Peyer's patch (tissue), 4 donors: ENCODE measurements at places on chromosomes 7 and 10. TPM values are rescaled to one million over a fixed set of nuclear protein-coding genes. Genes with fewer than 3 reads are reported as not detected.

The NUTM2E gene
- total RNA-seq, result 2.5 TPM

The NODAL gene
- not detected for total RNA-seq

The NUTM2A gene
- 1.8 TPM for total RNA-seq

The NDUFB2 gene
- total RNA-seq, result 157 TPM

- H3K36me3 ChIP-seq, result no peaks in the 10 kb centered on the region
- no peaks in the 10 kb centered on the region for H3K27me3 ChIP-seq
- H3K27ac ChIP-seq, result no peak overlapping the region
- DNase-seq, result no peak
- H3K4me3 ChIP-seq, result no peak overlapping the region
These were observed 94.4 kb upstream of the HABP2 start for GRCh38 chr10:113458451-113458850.

DNA sequence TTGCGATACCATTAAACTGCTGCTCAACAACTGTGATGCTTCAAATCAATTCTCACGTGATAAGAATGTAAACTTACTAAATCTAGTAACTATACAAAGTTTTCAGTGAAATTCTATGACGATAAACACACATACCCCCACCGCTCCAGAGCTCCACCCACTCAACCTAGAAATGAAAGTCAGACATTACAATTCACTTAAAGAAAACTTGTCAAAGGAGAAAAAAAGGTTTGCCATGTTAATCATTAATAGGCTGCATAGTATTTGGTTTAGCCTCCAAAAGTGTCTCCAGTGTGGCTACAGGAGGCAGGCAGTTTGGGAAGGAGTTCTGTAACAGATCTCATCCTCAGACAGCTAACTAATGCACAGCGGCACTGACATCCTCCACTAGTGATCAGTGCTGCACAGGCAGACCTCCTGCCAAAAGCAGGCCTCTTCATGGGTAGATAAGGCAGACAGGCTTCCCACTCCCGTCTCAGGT is 3.1 kb downstream of the HERPUD2 start:
- no peaks in the 10 kb centered on the region for H3K4me1 ChIP-seq
- DNase-seq, result no peak
- H3K27ac ChIP-seq, result peak overlapping the region; percentile 30

DNA sequence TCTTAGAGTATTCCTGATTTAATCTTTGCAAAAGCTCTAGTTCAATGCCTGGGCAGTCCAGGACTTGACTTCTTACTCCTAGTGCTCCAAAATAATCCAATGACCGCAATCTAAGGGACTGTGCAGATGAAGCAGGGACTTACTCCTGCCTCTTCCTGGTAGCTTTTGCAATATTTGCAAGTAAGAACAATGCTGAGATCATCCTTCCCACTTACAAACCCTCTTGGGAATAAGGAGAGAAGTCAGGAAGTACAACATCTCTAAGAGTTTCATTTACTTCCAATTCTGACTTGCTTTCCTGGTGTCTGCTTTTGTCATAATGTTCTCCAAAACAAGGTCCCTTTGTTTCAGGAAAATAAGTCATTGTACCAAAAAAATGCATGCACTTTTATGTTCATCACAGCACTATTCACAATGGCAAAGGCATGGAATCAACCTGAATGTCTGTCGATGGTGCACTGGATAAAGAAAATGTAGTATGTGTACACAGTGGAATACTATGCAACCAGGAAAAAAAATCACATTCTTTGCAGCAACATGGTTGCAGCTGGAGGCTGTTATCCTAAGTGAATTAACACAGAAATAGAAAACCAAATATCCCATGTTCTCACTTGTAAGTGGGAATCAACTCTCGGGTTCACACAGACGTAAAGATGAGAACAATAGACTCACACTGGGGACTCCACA is 7.1 kb upstream of the KCNMA1 start:
- H3K36me3 ChIP-seq, result no peaks in the 10 kb centered on the region
- H3K27me3 ChIP-seq, result no peaks in the 10 kb centered on the region
- no peak for DNase-seq
- no peaks in the 10 kb centered on the region for H3K4me1 ChIP-seq
- no peak overlapping the region for H3K4me3 ChIP-seq

GRCh38 chr10:122213766-122214165 is 57.3 kb upstream of the BTBD16 start:
- DNase-seq, result no peak
- H3K27me3 ChIP-seq, result no peaks in the 10 kb centered on the region

GRCh38 chr10:76205361-76205760 is 773.9 kb downstream of the LRMDA start:
- no peak overlapping the region for H3K4me3 ChIP-seq
- no peaks in the 10 kb centered on the region for H3K36me3 ChIP-seq
- no peaks in the 10 kb centered on the region for H3K27me3 ChIP-seq

- H3K27me3 ChIP-seq, result no peaks in the 10 kb centered on the region
- H3K4me3 ChIP-seq, result no peak overlapping the region
- H3K36me3 ChIP-seq, result no peaks in the 10 kb centered on the region
- no peaks in the 10 kb centered on the region for H3K4me1 ChIP-seq
- no peak overlapping the region for H3K27ac ChIP-seq
- no peak for DNase-seq
These were observed 128.3 kb downstream of the GATA3 start for GRCh38 chr10:8182806-8183205.

DNA sequence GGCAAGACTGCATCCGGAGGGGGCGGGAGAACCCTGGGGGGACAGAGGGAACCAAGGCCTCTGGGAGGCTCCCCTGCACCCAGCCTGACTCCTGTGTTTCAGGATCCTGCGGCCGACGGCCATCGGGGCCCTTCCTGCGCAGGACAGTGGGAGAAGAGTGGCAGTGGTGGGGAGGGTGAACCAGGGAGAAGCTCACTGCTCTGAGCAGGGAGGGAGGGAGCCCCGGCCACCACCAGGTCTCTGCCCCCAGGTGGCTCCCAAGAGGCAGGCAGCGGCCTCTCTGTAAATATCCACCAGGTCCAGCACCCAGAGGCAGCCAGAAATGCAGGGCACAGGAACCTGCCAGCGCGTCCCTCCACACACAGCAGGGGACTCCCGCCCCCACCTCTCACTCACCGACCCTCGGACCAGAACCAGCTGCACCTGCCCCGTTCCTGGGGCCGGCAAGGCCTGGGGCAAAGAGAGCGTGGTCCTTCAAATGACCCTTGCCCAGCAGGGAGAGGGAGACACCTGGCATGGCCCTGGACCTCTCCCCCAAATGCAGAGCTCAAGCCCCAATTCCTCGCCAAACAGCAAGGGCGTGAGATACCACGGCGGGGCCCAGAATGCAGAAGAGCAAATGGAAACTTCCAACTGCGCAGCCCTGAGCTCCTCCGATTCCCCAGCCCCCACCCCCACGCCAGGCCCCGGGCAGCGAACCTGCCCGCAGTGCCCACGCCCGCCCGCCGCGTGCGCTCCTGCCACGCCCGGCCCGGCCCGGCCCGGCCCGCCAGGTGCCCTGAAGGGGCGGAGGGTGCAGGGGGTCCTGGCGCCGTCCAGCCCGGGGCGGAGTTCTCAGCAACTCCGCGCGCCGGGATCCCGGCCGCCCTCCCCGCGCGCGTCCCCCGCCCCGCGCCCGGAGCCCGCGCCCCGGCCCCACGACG is 805 bp downstream of the RASGEF1A start:
- no peak overlapping the region for H3K4me3 ChIP-seq
- H3K27me3 ChIP-seq, result no peaks in the 10 kb centered on the region
- no peak overlapping the region for H3K27ac ChIP-seq
- DNase-seq, result peak; percentile 20

GRCh38 chr10:82922046-82922445 is 1047.1 kb downstream of the NRG3 start:
- no peaks in the 10 kb centered on the region for H3K4me1 ChIP-seq
- no peak overlapping the region for H3K27ac ChIP-seq
- no peaks in the 10 kb centered on the region for H3K27me3 ChIP-seq
- no peak overlapping the region for H3K4me3 ChIP-seq
- no peaks in the 10 kb centered on the region for H3K36me3 ChIP-seq

- H3K36me3 ChIP-seq, result peaks cover 18% of the 10 kb centered on the region
- DNase-seq, result no peak
- no peak overlapping the region for H3K4me3 ChIP-seq
- no peak overlapping the region for H3K27ac ChIP-seq
These were observed 14.8 kb downstream of the OGDH start for GRCh38 chr7:44621034-44621749.

DNA sequence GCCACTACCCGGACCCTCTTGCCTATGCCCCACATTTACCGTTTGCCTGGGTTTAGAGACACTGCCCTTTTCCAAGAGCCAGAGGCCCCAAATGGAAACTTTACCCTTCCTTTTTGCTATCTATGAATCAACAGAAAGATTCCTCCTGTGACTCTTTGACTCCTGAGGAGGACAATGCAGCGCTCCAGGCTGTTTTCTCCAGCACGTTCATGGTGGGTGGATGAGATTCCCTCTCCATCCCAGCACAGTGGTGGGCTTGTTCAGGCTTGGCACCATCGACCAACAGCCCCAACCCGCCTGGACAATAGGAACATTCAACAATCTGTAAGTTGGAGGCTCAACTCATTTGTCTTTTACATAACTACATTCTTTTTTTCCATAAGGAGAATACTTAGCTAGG is 55.9 kb downstream of the DLD start:
- no peak overlapping the region for H3K27ac ChIP-seq
- DNase-seq, result no peak
- no peaks in the 10 kb centered on the region for H3K27me3 ChIP-seq
- H3K4me1 ChIP-seq, result no peaks in the 10 kb centered on the region

DNA sequence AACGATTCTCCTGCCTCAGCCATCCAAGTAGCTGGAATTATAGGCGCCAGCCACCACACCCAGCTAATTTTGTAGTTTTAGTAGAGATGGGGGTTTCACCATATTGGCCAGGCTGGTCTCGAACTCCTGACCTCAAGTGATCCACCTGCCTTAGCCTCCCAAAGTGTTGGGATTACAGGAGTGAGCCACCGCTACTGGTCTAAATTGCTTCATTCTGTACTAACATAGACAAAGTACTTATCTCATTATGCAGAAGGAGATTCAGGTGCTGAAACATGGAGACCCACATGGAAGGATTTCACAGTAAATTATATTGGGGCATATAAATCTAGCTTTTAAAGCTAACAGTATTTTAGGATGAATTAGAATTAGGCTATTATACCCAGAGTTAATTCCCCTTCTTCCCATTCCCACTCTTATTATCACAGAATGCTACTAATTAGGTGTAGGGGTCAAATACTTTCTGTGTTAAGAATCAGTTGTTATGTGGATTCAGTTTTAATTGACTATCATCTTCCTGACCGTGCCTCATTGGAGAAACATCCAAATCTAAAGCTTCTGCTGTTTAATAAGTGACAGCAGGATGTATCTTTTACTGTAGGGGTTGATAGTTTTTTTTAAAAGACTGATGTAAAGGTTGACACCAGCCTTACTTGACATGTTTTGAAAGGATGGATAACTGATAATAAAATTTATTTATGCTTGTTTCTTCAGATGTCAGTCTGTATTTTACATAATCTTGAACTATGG is 27.2 kb downstream of the ADK start:
- H3K36me3 ChIP-seq, result no peaks in the 10 kb centered on the region
- DNase-seq, result no peak
- no peak overlapping the region for H3K27ac ChIP-seq
- H3K4me3 ChIP-seq, result no peak overlapping the region
- H3K4me1 ChIP-seq, result peaks cover 20% of the 10 kb centered on the region

- no peaks in the 10 kb centered on the region for H3K4me1 ChIP-seq
- no peaks in the 10 kb centered on the region for H3K36me3 ChIP-seq
- no peak overlapping the region for H3K27ac ChIP-seq
- H3K4me3 ChIP-seq, result no peak overlapping the region
These were observed 60.8 kb downstream of the CARD11 start for GRCh38 chr7:2982831-2983230.

- no peaks in the 10 kb centered on the region for H3K4me1 ChIP-seq
- H3K27me3 ChIP-seq, result no peaks in the 10 kb centered on the region
- DNase-seq, result no peak
- H3K27ac ChIP-seq, result no peak overlapping the region
These were observed 166.2 kb downstream of the SKAP2 start for GRCh38 chr7:26698194-26698593.

GRCh38 chr10:49610114-49610457 is at the start of gene SLC18A3:
Gene SLC18A3 (plus strand): TSS chr10:49610310. CDS start chr10:49610741, 431 bp downstream.
- no peak within 1 kb of the TSS for H3K27ac ChIP-seq
- H3K36me3 ChIP-seq, result no peaks in the 10 kb centered on the region
- no peak within 1 kb of the TSS for H3K4me3 ChIP-seq
- peaks cover 43% of the 10 kb centered on the region for H3K27me3 ChIP-seq

DNA sequence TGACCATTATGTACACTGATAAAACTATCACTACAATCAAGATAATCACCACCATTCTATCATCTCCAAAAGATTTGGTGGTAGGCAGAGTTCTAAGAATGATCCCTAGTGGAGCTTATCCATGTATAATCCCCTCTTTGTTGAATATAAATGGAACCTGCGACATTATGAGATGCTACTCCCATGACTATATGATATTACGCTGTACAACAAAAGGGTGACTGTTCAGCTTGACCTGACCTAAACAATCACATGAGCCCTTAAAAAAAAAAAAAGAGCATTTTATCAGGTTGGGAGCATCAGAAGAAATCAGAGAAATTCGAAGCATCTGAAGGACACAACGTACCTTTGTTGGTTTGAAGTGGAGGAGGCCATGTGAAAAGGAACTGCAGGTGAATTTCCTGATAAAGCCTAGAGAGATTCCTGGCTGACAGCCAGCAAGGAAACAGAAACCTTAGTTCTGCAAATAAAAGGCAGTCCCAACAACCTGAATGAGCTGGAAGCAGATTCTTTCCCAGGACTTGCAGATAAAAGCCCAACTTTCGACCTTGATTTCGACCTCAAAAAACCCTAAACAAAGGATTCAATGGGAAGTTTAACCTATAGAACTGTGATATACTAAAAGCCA is 270.7 kb downstream of the ADRA2A start:
- H3K4me1 ChIP-seq, result no peaks in the 10 kb centered on the region
- H3K36me3 ChIP-seq, result no peaks in the 10 kb centered on the region
- no peak overlapping the region for H3K27ac ChIP-seq
- no peak overlapping the region for H3K4me3 ChIP-seq

DNA sequence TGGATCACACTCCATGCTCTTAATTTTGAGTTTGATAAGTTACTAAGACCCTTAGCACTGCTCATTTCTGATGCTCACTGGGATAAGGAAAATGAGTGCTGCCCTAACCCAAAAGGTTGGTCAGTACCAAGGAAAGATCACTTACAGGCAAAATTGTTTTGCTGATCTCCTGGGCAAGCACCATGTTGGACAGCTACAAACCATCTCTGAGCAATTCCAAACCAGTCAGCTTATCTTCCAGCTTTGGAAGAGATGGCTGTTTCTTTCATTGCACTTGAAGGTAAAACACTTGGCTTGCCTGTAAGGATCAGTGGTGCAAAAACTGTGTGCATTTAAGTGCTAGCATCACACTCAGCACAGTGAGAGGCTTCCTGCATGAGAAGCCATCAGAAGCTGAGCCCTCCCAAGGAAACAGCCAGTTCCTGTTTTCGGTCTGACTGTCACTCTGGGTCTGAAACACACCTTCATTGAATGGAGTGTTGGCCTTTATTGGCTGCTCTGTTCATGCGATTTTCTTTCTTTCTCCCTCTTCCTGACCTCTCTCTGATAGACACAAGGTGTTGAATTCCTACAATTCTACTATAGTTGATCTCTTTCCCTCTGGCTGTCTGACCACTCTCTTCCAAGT is 126.4 kb upstream of the GHITM start:
- H3K27ac ChIP-seq, result no peak overlapping the region
- H3K4me3 ChIP-seq, result no peak overlapping the region
- DNase-seq, result no peak
- H3K4me1 ChIP-seq, result no peaks in the 10 kb centered on the region
- no peaks in the 10 kb centered on the region for H3K27me3 ChIP-seq
